ENCODE measurements at places on chromosomes 6 and 20.
A peak's percentile ranks its signal among the peaks of the same experiment; 100 is the strongest.

- no peak for DNase-seq
These were observed 79.1 kb upstream of the MAN1A1 start for GRCh38 chr6:119428633-119429032.

DNA sequence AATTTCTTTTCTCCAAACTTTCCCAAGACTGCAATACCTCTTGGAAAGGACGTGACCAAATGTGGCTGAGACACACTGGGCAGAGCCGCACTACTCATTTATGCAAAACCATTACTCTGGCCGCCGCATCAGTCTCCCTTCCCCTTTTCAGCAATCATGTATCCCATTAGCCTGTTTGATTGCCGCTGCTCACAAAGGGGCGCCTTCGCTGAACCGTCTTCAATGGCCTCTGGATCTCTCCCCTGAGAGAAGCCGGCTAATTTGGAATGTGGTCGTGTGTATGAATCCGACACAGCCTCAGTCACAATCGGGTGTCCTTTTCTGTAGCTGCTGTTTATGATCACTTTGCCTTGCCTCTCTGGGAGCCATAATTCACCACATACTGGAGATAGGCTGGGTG is 361.1 kb downstream of the ZFAND3 start:
- no peak for DNase-seq

DNA sequence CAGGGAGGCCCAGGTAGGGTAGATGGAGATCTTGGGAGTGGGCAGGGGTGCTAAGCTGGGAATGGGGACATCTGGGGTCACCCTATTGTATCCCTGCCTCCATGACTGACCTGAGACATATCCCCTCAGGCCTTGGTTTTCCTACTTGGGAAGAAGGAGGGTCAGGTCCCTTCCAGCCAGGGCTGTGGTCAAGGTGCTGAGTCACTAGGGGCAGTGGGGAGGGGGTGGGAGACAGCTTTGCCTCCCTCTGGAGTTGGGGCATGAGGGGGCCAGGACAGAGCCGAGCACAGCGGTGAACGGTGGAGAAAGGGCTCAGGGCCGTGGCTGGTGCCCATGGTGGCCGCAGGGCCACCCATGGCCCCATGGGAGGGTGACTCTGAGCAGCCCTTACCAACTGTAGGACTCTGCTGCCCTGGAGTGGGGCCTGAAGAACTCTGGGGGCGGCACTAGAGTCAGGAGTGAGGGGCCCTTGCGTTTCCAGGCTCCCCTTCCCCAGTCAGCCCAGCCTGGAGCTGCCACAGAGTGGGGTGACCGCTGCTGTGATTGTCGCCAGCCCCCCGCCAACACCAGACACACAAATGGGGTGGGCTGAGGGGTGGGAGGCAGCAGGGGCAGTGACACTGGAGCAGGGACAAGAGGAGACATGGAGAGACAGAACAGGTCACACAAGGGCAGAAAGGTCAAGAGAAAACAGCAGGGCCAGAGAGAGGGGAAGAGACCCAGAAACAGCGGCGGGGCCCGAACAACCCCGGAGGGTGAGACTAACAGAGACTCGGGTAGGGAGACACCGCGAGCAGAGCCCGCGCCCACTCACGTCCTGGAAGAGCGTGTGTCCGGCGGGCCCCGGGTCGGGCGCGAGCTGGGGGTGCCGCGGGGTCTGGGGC is 576 bp downstream of the NECAB3 start:
- no peak for DNase-seq

GRCh38 chr20:40990542-40991120 is 38.0 kb upstream of the TOP1 start:
- DNase-seq, result peak; percentile 86

DNA sequence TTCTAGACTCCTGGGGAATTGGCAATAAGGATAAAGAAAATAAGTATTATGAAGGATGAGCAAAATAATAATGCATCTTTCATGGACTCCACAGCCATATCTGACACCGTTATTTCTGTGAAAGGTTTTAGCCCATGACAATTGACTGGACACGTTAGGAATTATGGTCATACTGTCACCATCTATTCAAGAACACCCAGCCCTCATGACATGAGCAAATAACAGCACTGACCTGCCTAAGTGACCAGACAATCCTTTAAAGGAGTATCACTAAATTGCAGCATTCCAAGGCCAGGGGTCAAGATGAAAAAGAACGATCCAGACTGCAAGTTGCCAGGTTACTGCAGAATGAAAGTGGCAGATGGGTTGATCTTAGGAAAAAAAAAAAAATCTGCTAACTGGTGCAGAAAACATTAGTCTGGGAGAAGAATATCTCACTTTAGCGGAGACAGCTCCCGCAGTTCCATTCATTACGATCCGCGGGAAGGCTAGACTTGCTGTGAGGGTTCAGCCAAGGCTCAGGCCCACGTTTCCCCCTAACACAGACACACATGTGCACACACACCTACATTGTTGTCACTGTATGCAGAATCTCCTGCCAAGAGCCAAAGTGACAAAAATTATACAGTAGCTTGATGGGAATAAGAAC is 237.7 kb upstream of the AGPAT4 start:
- DNase-seq, result no peak

Measured in AG08396 (cell line).